ENCODE measurements at places on chromosomes 6 and 20.

DNA sequence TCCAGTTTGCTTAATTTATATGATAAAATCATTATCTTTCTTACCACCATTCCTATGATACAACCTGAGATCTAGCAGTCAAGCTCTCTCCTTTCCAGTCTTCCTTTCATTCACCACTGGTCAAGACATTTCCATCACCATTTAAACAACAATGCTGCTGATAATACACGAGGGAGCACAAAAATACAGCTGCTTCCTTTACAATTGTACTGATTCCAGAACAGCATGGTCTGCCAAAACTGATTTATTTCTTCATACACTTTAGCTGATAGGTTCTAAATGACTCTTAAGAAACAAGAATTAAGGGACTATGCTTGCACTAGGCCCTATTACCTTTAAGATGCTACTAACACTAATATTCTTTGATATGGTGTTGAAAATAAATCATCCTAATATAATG, 65.0 kb downstream of the EPM2A start:
- DNase-seq, result no peak

DNA sequence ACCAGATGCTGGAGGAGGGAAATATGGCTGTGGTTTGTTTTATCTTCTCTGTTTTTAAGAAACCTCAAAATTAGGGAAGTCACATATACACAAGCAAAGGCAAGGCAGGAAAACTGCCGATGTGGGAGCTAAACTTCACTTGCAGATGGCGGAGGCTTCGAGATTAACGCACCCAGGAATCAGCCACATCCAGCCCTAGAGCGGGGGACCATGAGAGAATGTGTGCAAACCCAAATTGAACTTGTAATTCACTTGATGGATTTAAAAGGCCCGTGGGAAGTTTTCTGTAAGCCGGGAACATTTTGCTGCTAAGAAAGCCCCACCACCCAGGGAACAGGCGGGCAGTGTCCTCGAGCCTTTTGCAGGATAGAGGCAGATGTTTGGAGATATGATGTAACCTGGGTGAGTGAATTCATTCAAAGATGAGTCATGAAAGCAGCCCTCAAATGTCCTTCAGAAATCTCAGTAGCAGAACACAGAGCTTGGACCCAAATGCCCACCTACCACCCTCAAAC, 39.9 kb downstream of the PREX1 start:
- DNase-seq, result peak; percentile 22

GRCh38 chr20:62815066-62815991, 1.5 kb upstream of the COL9A3 start:
- no peak for DNase-seq

- DNase-seq, result no peak
These were observed 63.2 kb downstream of the CTCFL start for GRCh38 chr20:57461726-57462125.

- DNase-seq, result no peak
These were observed 41.1 kb upstream of the BCAS1 start for GRCh38 chr20:54111460-54111859.

GRCh38 chr6:3235486-3235885, 8.0 kb upstream of the TUBB2B start:
- DNase-seq, result no peak

GRCh38 chr6:24951811-24952299, 16.1 kb upstream of the RIPOR2 start:
- no peak for DNase-seq

GRCh38 chr6:16236009-16236501, 2.3 kb upstream of the GMPR start:
- no peak for DNase-seq

- DNase-seq, result peak; percentile 91
These were observed 582.2 kb upstream of the FLRT3 start for GRCh38 chr20:14919501-14920081.

- no peak for DNase-seq
These were observed 263.4 kb upstream of the ECI2 start for GRCh38 chr6:4398791-4399190.

GRCh38 chr20:922781-923180, 6.6 kb upstream of the ANGPT4 start:
- DNase-seq, result no peak
